ENCODE measurements at places on chromosomes 12 and 14. TPM values are rescaled to one million over a fixed set of nuclear protein-coding genes. Genes with fewer than 3 reads are reported as not detected.

HCAR1 gene
- not detected for total RNA-seq

OTOGL gene
- not detected for total RNA-seq

SIRT4 gene
- total RNA-seq: 2.5 TPM

ITGA7 gene
- 2.3 TPM for total RNA-seq

MORN3 gene
- total RNA-seq: 0.22 TPM

RNASE12 gene
- total RNA-seq: not detected

IRF9 gene
- 10.7 TPM for total RNA-seq

GLIPR1L1 gene
- total RNA-seq: not detected

PTCSC3 gene
- not detected for total RNA-seq

Measured in K562 (cell line).